ENCODE measurements at places on chromosomes 7 and 10.

GRCh38 chr10:112672706-112673105 lies 225.7 kb downstream of the VTI1A start:
- DNase-seq, result no peak

GRCh38 chr7:83476511-83477050 lies 172.4 kb downstream of the SEMA3E start:
- DNase-seq, result no peak

DNA sequence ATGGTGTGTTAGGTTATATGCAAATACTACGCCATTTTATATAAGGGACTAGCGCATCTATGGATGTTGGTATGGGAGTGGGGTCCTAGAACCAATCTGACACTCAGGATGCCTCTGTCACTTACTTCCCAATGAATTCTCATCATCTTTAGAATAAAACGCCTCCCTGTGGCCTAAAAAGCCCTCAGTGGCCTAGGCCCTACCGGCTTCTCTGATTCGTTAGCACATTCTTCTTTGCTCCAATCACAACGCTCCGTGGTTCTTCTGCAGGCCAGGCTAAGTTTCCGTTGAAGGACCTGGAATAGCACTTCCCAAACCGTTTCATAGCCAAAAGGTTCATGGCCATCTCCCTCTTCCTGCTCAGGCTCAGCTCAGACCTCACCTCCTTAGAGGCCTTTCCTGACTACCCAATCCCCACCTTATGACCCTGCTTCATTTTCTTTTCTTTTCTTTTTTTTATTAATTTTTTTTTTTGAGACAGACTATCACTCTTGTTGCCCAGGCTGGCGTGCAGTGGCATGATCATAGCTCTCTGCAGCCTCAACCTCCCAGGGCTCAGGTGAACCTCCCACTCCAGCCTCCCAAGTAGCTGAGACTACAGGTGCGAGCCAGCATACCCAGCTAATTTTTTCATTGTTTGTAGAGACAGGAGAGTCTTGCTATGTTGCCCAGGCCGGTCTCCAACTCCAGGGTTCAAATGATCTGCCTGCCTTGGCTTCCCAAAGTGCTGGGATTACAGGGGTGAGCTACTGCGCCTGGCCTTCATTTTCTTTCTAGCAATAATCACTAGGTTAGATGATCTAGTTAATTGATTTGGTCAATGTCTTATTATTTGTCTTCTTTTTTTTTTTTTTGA lies 24.5 kb upstream of the YWHAG start:
- DNase-seq, result no peak

DNA sequence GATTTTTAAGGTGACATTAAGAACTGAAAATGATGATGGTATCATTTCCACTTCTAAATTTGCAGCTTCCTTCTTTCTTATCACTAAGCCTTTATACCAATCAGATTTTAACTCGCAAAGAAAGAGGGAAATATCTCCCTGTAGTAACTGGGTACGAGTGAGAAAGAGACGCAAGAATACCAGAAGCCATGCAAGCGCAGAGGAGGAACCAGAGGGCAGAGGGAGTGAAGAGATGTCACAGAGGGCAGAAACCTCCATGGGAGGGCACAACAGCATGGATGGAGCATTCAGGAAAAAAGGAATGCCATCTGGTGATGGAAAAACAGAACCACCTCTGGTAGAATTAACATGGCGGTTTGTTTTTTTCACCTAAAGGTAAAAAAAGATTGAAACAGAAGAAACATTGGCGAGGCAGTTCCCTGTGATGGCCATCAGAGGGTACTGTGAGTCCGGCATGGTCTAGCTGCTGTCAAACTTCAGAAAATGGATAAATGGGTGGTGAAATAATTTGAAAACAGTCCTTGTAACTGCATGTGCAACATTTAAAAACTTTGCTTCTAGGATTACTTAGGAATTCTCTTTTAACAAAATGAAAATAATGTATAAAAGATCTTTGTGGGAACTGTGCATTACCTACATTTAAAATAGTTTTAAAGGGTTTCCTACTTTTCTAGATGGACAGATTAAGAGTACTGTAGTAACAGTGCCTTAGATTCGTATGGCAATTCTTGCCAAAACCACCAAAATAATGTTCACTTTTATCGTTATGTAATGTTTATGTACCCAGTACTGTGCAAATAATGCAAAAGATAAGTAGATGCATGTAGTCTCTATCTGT lies 91.8 kb downstream of the ARHGAP12 start:
- no peak for DNase-seq

GRCh38 chr10:27390681-27391080 lies 113.4 kb upstream of the RAB18 start:
- no peak for DNase-seq

- DNase-seq, result no peak
Observed at GRCh38 chr7:42445691-42446090, 208.7 kb upstream of the GLI3 start.

DNA sequence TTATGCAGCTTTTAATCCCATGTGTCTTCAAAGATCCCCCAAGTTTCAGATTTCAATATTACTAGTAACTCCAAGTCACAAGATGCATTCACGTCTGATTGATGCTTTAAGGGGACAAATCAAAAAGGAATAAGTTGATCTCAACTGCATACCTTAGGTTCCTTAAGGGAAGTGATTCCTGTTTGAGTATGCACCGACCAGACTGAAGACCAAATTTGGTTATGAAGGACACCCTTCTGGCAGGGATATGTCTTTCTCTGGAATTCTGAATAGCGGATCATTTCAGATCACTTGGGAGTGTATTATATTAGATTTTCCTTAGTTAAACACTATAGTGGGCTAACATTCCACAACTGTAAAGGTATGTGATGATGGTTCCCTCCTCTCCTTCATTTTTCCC lies 4.3 kb downstream of the KIF5B start:
- no peak for DNase-seq

DNA sequence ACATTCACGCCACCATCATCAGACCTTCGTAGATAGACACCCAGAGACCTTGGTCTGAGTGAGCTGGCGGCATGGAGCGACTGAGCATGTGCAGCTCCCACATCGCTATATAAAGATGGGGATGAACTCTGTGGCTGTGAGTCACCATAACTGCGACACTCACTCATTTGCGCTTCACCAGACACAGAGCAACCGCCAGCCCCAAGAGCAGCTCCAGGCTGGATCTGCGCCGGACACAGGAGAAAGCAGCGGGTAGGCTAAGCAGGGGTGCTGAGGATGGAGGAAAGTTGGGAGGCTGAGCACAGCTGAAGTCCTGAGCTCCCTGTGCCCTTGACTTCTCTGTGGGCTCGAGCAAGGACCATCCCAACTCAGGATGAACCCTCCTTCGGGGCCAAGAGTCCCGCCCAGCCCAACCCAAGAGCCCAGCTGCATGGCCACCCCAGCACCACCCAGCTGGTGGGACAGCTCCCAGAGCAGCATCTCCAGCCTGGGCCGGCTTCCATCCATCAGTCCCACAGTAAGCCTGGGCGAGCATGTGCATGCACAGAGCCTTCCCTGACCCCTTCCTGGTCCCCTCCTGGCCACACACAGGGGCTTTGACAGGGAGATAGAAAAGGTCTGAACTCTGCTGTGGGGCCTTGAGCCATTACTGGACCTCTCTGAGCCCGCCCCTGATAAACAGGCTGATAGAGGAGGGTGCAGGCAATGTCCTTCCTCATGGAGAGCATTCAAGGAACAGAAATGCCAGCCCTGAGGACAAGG lies at the start of gene OPN4:
TSS of gene OPN4 (plus strand) at position 137 of the 762 bp plus-strand sequence. CDS start at position 374, 237 bp downstream.
- no peak for DNase-seq

- no peak for DNase-seq
Observed at GRCh38 chr10:109926061-109926745, 2.9 kb upstream of the XPNPEP1 start.

DNA sequence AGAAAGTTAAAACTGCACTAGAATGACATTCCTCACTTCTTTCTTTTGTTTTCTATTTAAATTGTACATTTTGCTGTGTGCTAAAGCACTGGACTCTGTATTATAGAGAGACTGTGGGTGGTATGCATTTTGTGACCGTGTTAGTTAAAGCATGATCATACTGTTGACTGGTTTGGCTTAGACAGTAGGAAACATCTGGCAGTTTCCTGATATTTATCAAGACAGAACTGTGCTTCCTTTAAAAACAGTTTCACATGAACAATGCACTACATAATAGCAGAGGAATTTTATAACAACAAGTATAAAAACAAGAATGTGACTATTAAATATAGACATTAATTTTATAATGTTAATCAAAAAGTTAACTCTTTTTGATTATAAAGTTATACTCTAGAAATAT lies 23.1 kb downstream of the GNG11 start:
- DNase-seq, result no peak

DNA sequence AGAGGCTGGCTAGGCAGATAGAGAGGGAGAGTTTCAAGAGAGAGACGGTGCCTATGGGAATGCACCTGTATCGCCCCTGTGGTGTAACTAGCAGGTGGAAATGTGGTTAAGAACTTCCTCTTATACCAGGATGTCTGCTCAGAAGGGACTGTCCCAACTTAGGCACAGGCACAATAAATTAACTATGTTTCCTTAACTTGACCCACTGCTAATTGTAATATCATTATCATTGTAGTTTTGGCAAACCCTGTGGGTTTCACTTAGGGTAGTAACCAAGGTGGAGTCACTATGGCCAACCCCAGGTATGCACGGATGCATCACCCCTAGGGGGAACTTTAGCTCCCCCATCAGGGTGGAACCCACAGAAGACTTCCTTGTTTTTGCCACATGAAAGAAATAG lies 455.7 kb downstream of the DGKB start:
- DNase-seq, result no peak

- no peak for DNase-seq
Observed at GRCh38 chr10:103583871-103584215, 90.3 kb downstream of the NEURL1 start.

- DNase-seq, result no peak
Observed at GRCh38 chr7:19060761-19061259, 56.6 kb downstream of the TWIST1 start.

- DNase-seq, result no peak
Observed at GRCh38 chr10:132786884-132787494, 1.0 kb upstream of the NKX6-2 start.

Data from mesothelial cell of epicardium (in vitro differentiated cells).